ENCODE measurements at places on chromosomes 16 and 17.
A peak's percentile ranks its signal among the peaks of the same experiment; 100 is the strongest.

GRCh38 chr16:53282975-53283946, 151.0 kb upstream of the RBL2 start:
- DNase-seq: no peak

DNA sequence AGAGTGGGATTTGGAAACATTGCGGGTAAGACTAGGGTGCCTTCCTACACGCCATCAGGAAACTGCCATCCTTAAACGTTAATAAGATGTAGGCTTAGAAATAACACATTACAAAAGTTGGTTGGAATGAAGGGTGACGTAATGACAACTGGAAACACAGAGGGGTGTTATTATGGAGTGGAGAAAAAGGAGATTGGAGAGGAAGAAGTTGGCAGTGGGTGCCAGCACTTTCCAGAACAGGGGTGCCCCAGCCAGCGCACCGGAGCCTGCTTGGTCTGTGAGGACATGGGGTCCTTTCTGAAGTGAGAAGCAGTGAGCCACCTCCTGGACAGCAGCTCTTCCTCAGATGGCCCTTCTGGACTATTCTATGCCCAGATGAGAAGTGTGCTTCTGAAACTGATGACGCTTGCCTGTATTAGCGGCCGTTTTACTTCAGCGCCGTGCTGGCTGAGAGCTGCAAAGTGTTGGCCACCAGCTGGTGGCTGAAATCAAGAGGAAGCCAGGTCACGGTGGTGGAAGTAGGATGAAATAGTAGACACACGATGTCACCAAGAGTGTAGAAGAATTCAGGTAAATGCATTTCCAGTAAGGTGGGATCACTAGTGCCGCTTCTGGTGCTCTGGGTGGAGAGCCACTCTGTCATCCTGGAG, 244.8 kb downstream of the NTN1 start:
- no peak for DNase-seq

GRCh38 chr16:7644811-7645210, 312.2 kb downstream of the RBFOX1 start:
- DNase-seq: no peak

DNA sequence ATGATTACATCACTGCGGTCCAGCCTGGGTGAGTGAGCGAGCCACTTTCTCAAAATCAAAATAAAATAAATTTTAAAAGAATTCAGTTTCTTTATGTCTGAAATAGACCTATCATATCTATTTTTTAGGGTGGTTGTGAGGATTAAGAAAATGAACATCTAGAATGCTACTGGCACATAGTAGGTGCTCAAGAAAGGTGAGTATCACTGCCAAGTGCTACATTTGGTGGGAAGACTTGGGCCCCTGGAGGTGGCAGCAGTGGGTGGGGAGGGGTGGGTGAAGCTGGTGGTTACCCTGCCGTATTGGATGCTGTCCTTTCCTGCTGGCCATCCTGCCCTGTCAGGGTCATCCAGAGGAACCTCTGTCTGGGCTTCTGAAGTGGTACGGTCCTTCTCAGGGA, 50.3 kb downstream of the ABCC6 start:
- no peak for DNase-seq

DNA sequence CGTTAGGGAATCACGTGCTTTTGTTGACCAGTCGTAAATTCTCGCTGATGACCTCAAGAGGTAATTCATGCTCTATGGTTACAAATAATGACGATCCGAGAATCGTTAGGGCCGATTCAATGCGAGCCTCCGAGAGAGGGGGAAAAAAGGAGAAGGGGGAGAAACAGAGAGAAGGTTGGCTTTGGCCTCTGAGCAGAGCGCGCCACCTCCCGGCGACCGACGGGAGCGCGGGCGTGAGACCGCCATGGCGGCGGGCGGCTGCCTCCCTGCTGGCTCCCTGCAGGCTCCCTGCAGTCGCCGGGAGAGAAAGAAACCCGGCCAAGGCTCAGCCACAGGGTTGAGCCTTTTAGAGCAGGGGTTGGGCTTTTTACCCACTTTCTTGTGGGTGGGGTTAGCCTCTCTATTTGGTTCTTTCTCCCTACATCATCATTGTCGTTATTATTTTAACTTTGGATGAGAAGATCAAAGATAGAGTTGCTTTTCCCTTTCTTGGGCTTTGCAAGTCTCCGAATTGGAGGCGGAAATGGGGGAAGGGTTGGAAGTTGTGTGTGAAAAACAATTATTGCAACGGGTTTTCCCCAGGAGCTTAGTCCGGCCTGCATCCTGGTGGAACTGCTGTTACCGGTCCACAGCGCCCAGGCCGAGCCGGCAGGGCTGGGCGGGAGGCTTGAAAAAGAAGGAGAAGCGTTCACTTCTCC, 410 bp upstream of the HOXB5 start:
- no peak for DNase-seq

DNA sequence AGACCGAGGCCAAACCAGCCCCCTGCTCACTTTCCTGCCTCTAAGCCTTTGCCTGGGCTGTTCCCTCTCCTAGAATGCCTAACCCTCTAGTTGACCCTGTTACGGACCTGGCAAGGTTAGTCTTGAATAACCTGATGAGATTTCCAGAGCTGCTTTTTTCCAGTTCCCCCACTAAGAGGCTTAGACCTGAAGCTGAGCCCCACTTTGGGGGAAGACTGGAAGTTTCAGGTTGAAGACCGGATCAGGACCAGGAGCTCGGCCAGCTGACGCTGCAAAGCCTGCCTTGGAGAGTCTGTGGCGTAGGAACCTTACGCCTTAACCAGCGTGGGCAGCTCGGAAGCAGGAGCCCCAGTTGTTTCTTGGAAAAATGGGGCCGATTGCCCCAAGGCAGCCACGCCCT, 129.8 kb downstream of the OR1D5 start:
- DNase-seq: no peak

GRCh38 chr16:2810651-2811050, 6.4 kb upstream of the PRSS21 start:
- DNase-seq: no peak

DNA sequence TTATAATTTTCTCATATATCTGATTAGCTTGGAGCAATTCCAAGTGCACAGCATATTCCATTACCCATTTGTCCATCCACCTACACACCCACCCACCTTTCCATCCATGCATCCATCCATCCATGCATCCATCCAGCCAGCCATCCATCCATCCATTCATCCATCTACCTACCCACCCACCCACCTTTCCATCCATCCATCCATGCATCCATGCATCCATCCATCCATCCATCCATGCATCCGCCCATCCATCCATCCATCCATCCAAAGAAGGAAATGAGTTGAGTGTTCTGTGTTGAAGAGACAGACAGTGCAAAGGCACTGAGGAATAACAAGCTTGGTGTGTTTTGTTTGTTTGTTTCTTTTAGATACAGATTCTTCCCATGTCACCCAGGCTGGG, 78.7 kb upstream of the FAM20A start:
- no peak for DNase-seq

DNA sequence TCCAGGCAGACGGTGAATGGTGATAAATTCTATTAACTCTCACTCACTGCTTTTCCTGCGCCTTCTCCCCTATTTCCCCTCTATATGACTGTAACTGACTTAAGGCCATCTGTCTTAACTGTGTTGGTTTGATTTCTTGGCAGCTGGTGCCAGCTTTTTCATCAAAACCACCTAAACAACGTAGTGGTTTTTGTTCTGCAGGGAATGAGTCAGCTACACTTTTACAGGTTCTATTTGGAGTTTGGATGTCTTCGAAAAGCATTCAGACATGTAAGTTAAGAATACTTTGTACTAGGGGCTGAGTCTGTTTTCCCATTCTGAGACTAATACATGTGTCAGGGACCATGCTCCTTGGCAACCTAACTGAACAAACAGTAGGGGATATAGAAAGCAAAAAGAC, 8.5 kb downstream of the REXO5 start:
- DNase-seq: no peak

DNA sequence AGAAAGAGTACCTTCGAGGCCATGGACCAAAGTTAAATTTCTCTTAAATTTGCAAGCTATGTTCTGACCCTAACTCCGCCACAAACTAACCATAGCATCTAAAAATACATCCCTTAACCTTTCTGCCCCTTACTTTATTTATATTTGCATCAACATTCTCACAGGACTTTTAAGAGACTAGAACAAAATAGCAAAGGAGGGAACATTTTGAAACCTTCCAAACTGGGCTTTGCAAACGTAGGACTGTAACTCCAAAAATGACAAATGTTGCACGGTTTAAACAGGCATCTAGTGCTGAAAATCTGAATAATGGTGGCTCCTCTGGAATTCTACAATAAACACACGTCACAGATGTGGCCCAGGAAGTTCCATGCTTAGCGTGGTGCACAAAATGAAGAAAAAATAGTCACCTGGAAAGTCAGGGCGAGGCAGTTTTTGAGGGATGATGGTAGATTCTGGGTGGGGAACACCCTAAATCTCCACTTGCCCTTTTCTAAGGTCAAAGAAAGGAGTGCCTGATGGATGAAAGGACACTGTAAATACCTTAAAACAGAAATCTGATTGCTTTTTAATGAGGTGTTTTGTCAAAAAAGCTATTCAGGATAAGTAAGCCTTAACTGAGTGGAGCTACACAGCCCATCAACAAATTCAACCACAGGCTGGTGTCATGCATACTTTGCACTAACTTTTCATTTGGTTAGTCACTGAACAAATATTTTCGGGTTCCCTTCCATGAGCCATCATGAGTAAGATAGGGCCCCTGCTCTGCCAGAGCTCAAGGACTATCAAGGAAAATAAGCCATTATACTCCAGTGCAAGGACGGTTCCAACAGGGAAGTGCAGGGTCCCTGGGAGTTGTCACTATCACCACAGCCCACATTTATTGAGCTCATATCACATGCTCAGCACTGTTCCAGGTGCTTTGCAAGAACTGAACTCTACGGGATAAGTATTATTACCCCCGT, 21.2 kb downstream of the ARHGAP17 start:
- DNase-seq: no peak

GRCh38 chr16:54199487-54200160, 87.0 kb downstream of the IRX3 start:
- no peak for DNase-seq

DNA sequence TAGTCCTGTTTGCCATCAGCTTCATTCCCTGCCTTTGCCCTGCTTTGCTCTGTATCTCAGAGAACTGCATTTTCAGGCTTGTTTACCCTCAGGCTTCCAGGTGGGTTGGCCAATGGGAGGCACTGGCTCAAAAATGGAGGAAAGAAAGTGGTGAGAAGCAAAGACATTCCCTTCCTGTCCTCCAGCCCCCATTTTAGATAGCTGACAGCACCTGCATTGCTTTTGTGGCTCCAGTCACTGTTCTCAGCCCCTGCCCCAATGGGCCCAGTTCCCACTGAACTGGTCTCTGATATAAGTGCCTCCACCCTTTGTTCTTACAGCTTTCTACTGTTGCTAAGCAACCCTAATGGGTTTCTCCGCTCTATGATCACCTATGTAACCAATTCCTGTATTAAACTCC, 19.4 kb upstream of the SDK2 start:
- no peak for DNase-seq

GRCh38 chr16:55810451-55810961, 22.4 kb downstream of the CES1 start:
- no peak for DNase-seq

DNA sequence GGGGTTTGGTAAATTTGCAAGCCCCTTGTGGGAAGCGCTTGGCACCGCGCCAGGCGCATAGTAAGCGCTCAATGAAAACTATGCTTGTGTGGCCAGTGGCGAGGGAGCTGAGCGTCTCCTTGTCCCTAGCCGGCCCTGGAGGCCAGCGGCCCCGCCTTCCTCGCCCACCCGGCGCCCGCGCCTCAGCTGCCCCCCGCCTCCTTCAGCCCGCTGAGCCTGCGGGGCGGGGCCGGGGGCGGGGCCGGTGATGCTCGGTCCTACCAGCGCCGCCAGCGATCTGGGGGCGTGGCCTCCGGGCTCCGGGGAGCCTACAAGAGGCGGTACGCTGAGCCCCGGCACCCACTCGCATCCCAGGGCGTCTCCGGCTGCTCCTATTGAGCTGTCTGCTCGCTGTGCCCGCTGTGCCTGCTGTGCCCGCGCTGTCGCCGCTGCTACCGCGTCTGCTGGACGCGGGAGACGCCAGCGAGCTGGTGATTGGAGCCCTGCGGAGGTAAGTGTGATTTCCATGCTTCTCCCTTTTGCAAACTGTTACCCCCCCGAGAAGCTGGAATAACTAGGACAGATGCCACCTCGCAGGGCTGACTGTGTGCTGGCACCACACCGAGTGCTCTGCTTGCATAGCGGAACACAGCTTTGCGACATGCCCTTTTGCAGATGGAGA, at the start of gene CRISPLD2:
Gene CRISPLD2, plus strand, starts transcription at position 342 of the 661 bp plus-strand sequence. CDS start 18,511 bp downstream, outside the sequence.
- peak; percentile 85 for DNase-seq

GRCh38 chr16:85398688-85399582, 214.2 kb upstream of the GSE1 start:
- no peak for DNase-seq

- DNase-seq: no peak
Measured at GRCh38 chr17:31394544-31394943, 3.1 kb downstream of the RAB11FIP4 start.

- DNase-seq: no peak
Measured at GRCh38 chr17:5780476-5780875, 196.2 kb upstream of the NLRP1 start.

- DNase-seq: no peak
Measured at GRCh38 chr17:59365383-59365981, 34.0 kb downstream of the YPEL2 start.

DNA sequence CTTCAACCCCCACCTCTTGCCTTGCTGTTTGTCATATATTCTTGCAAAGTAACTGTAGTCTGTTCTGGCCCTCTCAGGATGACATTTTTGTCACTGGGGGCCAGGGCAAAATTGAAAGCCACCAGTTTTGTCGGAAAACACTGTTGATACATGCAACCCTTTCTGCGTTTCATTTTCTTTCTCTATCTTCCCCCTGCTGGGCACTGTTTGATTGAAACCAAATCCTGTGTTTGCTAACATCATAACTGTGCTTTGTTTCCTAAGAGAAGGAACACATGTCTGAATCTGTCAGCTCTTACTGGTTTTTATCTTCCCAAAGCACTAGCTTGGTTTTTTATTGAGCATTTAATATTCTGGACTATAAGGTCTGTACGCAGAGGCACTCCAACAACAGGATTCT, 11.7 kb upstream of the CPPED1 start:
- DNase-seq: no peak

DNA sequence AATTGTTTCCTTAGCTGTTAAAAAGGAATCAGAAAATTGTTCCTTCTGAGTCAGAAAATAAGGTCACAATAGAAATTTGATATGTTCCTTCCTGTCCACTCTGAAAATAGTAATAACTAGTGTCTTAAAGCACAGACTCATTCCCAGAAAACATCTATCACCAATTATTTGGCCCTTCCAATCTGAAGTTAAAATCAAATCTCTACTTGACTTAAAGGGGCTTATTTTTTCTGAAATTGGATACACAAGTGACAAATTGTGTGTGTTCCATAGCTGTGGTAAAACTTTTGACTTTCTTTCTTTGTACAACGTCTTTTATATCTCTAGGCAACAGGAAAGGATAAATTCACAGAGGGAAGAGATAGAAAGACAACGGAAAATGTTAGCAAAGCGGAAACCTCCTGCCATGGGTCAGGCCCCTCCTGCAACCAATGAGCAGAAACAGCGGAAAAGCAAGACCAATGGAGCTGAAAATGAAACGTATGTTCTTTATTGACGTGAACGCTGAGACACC, 54.5 kb upstream of the MRC2 start:
- no peak for DNase-seq

GRCh38 chr17:77885678-77886386, 72.7 kb upstream of the TNRC6C start:
- DNase-seq: no peak

- no peak for DNase-seq
Measured at GRCh38 chr17:253091-253846, 71.8 kb upstream of the DOC2B start.

Data from amygdala (tissue), 56 donors.